Karpas-422 (cell line): ENCODE measurements at places on chromosomes 6 and 20. TPM values are rescaled to one million over a fixed set of nuclear protein-coding genes. Genes with fewer than 3 reads are reported as not detected.
A peak's percentile ranks its signal among the peaks of the same experiment; 100 is the strongest.

DNA sequence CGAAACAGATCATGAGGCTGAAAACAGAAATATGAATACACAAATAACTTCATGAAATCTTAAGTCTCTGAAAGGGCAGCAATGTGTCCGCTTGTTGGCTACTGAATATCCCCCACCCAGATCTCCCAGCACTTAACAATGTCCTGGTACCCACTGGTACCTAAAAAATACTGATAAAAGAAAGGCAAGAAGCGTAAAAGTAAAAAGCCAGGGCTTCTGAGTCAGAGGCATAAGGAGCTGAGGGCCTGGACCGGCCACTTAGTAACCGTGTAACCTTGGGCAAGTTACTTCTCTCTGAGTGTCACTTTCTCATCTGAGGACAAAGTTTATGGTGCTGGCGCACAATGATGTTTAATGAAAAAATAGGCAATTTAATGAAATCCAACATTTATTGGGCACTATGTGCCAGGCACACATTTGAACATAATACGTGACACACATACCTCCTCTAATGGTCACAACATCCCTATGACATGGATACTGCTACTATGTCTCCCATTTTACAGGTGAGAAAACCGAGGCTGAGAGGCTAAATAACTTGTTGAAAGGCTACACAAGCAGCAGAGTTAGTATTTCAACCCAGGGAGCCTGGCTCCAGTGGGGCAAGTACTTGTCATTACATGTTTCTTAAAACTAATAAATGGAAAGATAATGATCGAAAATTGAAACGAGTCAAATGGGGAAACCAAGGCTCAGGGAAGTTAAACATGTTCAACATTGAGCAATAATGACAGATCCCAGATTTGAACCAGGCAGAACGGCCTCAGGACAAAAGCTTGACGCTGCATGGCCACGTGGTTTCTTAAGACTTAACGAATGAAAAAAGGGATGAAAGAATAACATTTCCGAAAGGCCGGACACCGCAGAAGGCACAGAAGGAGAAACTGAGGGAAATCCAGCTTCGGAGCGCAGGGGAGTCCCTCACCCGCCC, 828 bp downstream of the TP53RK start:
- H3K4me3 ChIP-seq, result peak overlapping the region; percentile 84
- peaks cover 49% of the 10 kb centered on the region for H3K4me1 ChIP-seq
- H3K27me3 ChIP-seq, result no peaks in the 10 kb centered on the region
- peaks cover 24% of the 10 kb centered on the region for H3K36me3 ChIP-seq
- peak; percentile 58 for DNase-seq

DNA sequence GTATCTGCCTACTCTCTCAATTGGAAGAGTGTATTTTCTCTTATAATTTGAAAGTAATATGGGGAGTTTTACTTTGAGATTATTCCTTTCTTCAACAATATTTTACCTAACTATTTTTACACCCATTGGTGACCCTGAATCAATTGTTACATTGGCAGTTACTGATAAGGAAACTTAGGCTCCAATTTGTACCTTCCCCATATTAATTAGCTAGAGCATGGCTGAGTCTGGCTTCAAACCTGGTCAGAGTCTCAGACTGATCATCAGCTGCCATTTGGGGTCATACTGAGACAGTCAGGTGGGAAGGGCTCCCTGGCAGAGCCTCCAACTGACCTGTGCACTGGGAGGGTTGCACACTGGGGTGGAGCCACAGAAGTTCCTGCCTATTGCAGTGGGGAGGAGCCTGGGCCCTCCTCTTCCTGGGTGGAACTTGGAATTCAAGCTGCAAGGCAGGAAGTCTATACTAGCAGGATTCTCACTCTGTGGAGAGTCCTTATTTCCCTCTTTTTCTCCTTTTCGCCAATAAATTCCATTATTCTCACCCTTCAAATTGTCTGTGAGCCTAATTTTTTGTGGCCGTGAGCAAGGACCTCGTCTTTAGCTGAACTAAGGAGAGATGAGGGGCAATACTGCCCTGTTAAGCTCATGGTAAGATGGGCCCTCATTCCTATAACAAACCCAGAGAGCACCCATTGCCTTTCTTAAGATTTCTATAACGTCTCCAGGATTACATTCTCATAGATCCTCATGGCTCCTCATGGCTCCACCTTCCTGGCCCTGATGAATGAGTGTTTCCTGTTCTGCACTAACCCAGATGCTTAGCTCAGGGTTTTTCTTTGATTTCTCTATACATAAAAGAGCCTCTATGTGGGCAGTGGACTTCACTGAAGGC, 285.1 kb downstream of the ADGB start:
- H3K4me3 ChIP-seq, result no peak overlapping the region
- H3K36me3 ChIP-seq, result no peaks in the 10 kb centered on the region; the same call in 1 of the 2 replicates
- H3K27ac ChIP-seq, result no peak overlapping the region
- no peaks in the 10 kb centered on the region for H3K27me3 ChIP-seq

- no peak overlapping the region for H3K4me3 ChIP-seq
- no peak for DNase-seq
- H3K36me3 ChIP-seq, result no peaks in the 10 kb centered on the region
These were observed 212.1 kb downstream of the WDR27 start for GRCh38 chr6:169489563-169490245.

- no peaks in the 10 kb centered on the region for H3K4me1 ChIP-seq
- H3K4me3 ChIP-seq, result no peak overlapping the region
- H3K36me3 ChIP-seq, result peaks cover 77% of the 10 kb centered on the region
- no peaks in the 10 kb centered on the region for H3K27me3 ChIP-seq
- no peak overlapping the region for H3K27ac ChIP-seq
These were observed 404.5 kb downstream of the SYNE1 start for GRCh38 chr6:152232501-152233151.

COL21A1 gene
- not detected in 2 replicates for total RNA-seq

CCNC gene
- total RNA-seq, result 65.0 and 104 TPM in 2 replicates

- no peak overlapping the region for H3K4me3 ChIP-seq
- DNase-seq, result no peak
- no peak overlapping the region for H3K27ac ChIP-seq
- H3K27me3 ChIP-seq, result no peaks in the 10 kb centered on the region
- H3K4me1 ChIP-seq, result peaks cover 6% of the 10 kb centered on the region; the same call in 1 of the 2 replicates
- no peaks in the 10 kb centered on the region for H3K36me3 ChIP-seq
These were observed 11.4 kb downstream of the COMMD7 start for GRCh38 chr20:32731882-32732266.

PAX1 gene
- total RNA-seq, result not detected in 2 replicates

DNA sequence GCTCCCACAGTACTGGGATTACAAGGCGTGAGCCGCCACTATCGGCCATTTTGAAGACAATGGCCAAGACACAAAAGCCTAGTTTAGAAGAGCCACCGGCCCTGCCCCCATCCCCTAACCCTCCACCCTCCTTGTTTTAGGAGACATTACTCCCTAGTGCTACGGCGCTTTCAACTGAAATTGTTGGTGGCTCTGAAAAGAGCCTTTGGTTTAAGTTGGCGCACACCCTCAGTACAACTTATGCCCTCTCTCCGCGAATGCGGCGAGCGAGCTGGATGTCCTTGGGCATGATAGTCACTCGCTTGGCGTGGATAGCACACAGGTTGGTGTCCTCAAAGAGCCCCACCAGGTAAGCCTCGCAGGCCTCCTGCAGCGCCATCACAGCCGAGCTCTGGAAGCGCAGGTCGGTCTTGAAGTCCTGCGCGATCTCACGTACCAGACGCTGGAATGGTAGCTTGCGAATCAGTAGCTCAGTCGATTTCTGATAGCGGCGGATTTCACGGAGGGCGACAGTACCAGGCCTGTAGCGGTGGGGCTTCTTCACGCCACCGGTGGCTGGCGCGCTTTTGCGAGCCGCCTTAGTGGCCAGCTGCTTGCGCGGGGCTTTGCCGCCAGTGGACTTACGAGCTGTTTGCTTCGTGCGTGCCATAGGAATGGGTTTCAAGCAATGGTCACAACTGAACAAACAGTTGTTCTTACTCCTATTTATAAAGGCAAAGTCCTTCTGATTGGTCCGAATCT, 114.9 kb upstream of the BTN3A2 start:
- no peak overlapping the region for H3K27ac ChIP-seq
- H3K4me1 ChIP-seq, result peaks cover 15% of the 10 kb centered on the region
- peak overlapping the region; percentile 63 for H3K4me3 ChIP-seq
- peak; percentile 66 for DNase-seq
- no peaks in the 10 kb centered on the region for H3K27me3 ChIP-seq

DNA sequence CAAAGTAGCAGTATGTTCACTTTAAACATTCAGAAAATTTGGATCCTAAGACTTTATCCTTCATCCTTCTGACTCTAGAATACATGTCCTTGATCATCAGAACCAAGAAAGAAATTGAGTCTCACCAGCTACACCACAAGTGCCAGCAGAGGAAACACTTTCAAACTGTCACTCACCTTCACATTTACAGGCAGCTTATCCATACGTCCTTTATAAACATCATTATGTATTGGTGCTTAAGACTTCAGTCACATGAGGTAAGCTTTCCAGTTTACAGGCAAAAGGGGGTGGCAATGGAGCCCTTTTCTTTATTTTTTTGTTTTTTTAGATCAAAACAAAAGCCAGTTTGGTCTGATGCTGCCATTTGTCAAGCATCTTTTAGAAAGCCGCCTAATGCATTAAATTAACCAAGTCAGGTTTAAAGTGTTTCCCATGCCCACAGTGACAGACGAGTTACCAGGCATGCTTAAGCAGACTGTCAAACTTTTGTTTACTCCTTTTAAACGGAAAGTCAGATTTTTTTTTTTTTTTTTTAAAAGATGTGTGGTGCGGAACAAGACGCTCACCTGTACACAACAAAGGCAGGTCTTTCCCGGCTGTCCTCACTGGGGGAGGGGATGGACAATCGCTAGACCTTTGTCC, 952 bp upstream of the BRPF3 start:
- peak; percentile 45 for DNase-seq
- H3K36me3 ChIP-seq, result 0 out of 2 replicates have a peak, but pooled peaks cover 1% of the 10 kb centered on the region
- no peaks in the 10 kb centered on the region for H3K27me3 ChIP-seq
- peaks cover 17% of the 10 kb centered on the region for H3K4me1 ChIP-seq
- peak overlapping the region; percentile 72 for H3K4me3 ChIP-seq
- H3K27ac ChIP-seq, result no peak overlapping the region

DNA sequence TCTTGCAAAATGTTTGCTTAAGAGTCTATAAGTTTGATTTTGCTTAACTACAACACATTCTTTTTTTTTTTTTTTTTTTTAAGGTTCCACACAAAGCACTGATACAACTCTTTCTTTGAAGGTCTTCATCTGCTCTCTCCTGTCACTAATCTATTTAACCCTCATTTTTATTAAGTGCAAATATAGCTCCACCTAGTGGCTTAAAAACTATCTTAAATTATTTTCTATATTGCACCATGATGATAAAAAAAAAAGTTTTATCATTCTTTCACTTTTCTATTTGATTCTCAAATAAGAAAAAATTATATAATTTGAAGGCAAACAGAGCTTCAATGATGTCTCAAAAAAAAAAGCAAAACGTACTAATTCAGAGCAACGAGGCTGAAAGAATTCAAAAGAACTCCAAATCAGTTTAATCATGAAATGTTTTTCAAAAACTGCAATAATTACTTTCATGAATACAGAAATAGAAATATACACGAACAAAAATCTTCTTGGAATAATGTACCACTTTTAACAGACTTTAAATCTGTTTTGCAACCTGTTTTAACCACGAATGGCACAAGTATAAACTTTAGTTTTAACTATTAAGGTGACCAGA, 12.8 kb downstream of the ESF1 start:
- peak; percentile 79 for DNase-seq
- no peaks in the 10 kb centered on the region for H3K4me1 ChIP-seq

GRCh38 chr6:53056273-53056672, 8.9 kb upstream of the FBXO9 start:
- no peak for DNase-seq
- no peaks in the 10 kb centered on the region for H3K27me3 ChIP-seq
- no peak overlapping the region for H3K27ac ChIP-seq
- no peaks in the 10 kb centered on the region for H3K36me3 ChIP-seq
- H3K4me1 ChIP-seq, result peaks cover 8% of the 10 kb centered on the region

DNA sequence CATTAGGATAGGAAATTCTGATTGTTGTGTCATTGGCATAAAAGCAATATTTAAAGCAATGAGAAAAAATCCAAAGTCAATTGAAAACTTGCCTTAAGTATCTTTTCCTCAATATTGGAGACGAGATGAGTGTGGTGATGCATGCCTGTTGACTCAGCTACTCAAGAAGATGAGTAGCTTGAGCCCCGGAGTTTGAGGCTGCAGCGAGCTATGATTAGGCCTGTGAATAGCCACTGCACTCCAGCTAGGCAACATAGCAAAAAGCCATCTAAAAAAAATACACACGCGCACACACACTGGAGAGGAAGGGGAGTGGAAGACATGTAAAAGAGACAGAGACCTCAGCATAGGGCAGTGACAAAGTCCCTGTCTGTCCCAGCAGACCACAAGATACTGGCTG, 9.7 kb upstream of the MARCKS start:
- H3K27me3 ChIP-seq, result no peaks in the 10 kb centered on the region
- no peaks in the 10 kb centered on the region for H3K4me1 ChIP-seq
- H3K36me3 ChIP-seq, result no peaks in the 10 kb centered on the region
- no peak overlapping the region for H3K4me3 ChIP-seq

NRSN1 gene
- total RNA-seq, result 0.30 TPM in 1 of 2 replicates, not detected in the other

ZBTB9 gene
- total RNA-seq, result 5.1 and 6.8 TPM in 2 replicates

TRAPPC3L gene
- total RNA-seq, result not detected in 2 replicates
